ENCODE measurements at places on chromosomes 13 and 19.

GRCh38 chr13:32639502-32640105 lies 53.4 kb downstream of the PDS5B start:
- DNase-seq, result no peak

DNA sequence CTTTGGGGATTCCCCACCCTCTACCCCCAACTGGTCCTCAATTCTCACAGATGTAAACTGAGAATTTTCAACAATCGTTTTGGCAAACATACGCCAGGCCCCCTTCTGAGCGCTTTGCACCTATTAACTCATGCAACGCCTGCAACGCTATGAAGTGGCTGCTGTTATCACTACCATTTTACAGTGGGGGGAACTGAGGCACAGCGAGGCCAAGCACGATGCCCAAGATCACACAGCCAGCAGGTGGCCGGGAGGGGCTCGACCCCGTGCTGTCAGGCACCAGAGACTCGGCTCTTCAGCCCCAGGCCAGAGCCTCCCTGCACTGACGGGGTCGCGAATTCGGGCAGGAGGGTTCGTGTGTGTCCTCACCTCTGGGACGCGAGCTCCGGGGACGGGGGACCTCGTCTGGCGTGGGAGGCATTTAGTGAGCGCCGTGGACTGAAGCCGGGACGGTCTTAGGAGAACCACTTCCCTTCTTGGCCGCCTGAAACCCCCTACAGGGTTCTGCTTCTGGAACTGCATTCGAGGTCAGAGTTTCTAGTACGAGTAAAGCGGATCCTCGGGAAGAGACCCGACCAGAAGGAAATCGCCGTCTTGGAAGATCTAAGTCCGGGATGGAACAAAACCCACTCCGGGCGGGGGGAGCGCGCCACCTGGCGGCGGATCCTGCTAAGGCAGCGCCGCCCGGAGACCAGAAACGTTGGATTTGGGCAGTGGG lies 21.0 kb downstream of the ZNF114 start:
- DNase-seq, result no peak

- no peak for DNase-seq
Measured at GRCh38 chr13:48603375-48603774, 50.4 kb upstream of the CYSLTR2 start.

DNA sequence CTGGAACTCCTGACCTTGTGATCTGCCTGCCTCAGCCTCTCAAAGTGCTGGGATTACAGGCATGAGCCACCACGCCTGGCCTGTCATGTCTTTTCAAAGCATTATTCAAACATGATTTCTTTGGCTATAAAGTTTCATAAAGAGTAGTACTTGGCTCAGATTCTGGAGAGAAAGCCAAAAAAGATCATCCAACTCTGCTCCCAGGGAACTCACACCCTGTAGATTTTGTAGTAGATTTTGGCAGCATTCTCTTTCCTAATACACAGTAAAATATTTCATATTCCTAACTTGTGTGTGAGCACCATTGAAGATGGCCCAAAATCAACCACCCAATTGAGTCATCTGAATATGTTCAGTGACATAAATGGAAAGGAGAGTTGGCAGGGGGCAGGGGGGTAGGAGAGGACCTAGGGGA lies 48.4 kb downstream of the CAB39L start:
- no peak for DNase-seq

DNA sequence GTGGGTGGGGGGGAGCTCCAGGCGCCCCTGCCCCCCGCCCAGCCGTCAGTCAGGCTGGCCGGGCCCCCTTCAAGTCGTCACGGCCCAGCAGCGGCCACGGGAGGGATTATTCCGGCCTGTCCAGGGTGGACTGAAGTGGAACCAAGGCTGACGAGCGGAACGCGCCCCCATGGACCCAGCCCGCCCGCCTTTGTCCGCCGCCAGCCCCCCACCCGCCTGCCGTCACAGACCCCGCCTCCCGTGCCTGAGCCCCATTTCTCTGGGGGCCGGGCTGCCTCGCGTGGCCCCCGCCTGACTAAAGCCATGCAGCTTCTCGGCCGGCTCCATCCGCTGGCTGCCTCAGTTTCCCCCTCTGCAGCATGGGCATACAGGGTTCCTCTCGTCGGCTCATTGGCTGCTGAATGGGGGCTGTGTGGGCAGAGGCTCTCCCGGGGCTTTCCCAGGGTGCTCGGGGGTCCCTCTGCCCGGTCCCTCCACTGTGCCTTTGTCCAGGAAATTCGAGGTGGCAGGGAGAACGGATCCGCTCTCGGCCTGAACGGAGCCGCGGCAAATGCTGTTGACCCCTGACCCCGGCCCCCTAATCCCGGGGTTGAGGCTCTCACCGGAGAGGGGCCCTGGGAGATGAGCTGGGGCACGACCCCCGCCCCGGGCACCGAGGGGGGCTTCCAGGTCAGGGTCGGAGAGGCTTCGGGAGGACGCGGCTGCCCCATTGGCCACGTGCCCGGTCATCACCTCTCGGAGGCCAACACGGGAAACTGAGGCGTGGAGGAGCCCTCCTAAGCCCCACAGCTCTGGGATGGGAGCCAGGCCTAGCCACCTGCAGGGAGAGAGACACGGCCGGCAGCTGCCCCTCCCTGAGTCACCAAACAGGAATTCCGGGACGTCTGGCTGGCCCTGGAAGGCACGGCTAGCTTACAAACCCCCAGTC lies 27.4 kb downstream of the EFNA2 start:
- DNase-seq, result no peak

DNA sequence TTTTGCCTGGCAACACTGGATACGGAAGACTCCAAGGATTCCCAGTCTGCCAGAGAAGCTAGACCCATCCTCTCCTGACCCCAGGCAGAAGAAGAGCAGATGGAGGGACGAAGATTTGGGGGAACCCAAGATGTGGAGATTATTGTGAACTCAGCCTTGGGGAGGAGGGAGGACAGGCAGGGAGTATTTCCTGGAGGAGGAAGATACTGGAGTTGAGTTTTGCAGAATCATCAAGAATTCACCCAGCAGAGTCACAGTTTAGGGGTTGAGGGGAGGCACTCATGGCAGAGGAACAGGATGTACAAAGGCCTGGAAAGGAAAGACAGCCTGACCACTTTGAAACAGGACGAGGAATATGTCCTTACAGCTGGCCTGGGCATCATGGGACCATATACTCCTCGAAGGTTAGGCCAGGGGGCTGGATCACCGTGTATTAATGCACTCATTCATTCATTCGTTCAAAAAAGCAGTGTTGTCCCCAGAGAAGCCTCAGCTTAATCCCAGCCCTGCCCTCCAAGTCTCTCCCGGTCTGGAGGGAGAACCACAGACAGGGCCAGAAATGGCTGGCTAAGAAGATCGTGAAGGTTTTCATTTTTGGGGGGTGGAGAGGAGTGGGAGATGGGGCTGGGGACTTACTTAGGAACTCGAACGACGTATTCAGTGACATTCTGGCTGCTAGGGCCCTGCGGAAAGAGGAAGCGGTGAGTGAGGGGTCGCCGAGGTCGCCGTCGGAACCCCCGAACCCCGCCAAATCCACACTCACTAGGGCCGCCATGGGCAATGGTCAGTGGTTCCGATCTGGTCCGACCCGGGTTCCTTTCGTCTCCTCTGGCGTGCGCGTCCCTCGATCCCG lies 517 bp downstream of the GTF2F1 start:
- no peak for DNase-seq

DNA sequence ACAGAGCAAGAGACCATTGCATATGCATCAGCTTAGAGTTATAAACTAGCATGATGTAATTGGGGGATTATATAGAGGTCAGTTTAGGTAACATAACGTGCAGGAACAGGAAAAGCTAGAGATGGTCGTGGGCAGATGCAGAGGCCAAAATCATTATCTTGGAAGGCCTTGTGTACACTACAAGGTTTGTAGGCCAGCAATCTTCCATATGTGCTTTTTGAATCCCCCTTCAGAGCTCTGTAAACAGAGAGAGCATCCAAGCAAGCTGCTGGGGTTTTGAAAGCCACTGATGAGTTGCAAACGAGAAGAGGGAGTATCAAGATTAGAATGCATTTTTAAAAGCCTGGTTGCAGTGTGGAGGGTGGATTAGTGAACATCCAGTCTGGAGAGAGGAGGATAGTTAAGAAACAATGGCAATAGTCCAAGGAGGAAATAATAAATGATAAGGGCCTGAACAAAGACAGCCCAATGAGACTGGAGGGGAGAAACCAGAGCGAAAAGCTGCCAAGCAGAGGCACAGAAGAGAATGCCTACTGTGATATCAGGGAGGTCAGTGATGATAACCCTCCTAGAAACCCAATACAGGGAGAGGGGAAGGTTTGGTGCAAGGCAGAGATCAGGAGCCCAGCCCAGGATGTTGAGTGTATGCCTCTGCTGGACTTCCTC lies 109.6 kb downstream of the ZAR1L start:
- DNase-seq, result no peak

DNA sequence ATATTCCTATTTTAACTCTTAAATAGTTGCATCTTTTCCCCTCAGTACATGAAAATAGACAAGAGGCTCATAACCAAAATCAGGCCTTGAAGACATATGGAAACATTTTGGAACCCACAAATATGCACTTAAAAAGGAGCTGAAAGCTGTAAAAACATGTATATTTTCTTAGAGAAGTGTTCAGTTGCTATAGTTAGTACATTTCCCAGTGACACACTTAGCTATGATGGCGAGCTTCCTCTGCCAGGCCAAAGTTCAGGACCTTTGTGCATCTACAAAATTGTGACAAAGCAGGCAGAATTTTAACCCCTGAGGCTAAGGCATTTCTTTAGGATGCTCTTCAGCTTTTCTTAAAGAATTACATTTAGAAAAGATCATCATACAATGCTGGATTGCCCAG lies 54.5 kb downstream of the RCBTB2 start:
- DNase-seq, result no peak

- no peak for DNase-seq
Measured at GRCh38 chr13:56561327-56561726, 579.4 kb upstream of the PRR20A start.

GRCh38 chr19:35729763-35730162 lies 12.0 kb downstream of the KMT2B start:
- DNase-seq, result no peak

DNA sequence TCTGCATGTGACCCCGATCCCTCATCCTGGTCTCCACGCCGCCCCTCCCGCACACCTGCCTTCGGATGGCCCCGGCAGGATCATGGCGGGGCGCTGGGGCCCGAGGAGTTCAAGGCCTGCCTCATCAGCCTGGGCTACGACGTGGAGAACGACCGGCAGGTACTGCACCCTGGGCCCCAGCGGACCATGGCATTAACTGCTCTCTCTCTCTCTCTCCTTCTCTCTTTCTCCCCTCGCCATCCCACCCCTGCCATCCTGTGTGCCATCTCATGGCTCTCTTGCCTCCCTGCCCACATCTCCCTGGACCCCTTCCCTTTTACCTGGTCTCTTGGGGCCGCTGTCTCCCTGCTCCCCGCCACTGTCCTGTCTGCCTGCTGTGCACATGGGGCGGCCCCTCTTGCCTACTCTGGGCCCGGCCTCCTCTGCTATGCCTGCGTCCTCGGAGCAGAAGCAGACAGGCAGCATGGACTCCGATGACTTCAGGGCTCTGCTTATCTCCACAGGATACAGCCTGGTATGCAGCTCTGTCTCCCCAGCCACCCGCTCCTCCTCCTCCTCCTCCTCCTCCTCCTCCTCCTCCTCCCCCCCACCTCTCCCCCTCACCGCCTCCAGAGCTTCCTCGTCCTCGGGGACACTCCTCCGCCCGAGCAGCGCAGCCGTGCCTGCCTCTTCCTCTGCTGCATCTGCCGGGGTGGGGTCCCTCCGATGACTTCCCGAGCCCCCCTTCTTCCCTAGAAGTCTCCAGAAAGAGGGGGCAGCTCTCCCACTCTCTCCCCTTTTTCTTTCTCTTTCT lies 16.2 kb downstream of the CAPN12 start:
- DNase-seq, result no peak
